ENCODE measurements at places on chromosomes 12 and 14.

GRCh38 chr12:52254965-52255751, 19.3 kb upstream of the KRT86 start:
- DNase-seq: no peak

DNA sequence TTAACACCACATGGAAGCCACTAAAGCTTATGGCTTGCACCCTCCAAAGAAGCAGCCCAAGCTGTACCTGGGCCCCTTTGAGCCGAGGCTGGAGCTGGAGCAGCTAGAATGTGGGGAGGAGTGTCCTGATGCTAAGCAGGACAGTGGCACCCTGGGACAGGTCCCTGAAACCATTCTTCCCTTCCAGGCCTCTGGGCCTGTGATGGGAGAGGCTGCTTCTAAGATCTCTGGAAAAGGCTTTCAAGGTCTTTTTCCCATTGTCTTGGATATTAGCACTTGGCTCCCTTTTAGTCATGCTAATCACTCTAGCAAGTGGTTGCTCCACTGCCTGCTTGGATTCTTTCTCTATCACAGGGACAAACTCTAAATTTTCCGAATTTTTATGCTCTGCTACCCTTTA, 40.9 kb downstream of the OSBPL8 start:
- no peak for DNase-seq

GRCh38 chr12:124321556-124322270, 26.8 kb downstream of the RFLNA start:
- DNase-seq: no peak

DNA sequence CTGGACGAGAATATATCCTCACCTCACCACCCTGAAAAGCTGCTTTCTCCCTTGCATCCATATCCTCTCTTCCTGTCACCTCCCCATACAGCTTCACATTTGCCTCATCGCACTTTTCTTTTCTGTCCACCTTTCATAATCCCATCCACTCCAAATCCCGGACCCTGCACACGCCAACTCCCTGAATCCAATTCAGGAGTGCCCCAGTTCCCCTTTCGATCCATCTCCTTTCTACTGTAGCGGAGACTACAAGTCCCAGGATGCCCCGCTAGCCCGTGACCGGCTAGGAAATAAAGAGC, 2.5 kb downstream of the TMEM253 start:
- DNase-seq: no peak

Data from NCI-H1417 treated with DMSO at 0.1 percent for 48 hours (cell line).